ENCODE measurements at places on chromosomes 1 and 21. TPM values are rescaled to one million over a fixed set of nuclear protein-coding genes. Genes with fewer than 3 reads are reported as not detected.

The KCNE2 gene
- total RNA-seq: not detected

The PTTG1IP gene
- total RNA-seq: 194 TPM

The C1orf105 gene
- total RNA-seq: not detected

The NTNG1 gene
- total RNA-seq: 2.3 TPM

The ZNF593OS gene
- total RNA-seq: not detected

The NT5C1A gene
- not detected for total RNA-seq

The KRTAP20-2 gene
- total RNA-seq: not detected

The HAPLN2 gene
- not detected for total RNA-seq

The TTC34 gene
- under 0.01 TPM for total RNA-seq

DNA sequence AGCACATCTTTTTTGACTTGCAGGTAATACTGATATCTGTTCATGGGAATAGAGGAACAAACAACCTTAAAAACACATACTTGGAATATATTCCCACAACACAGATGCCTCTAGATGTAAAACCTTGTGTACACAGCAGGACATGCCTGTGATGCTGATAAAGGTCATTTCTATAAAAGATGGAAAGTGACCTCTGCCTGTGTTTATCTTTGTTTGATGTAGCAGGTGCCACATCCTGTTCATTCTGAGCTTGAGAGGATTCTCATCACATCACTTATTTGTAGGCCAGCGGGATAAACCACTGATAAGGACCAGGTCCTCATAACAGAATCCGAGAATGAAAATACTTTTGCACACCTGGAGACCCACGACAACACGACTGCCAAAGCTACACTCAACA, 133.7 kb downstream of the SMYD2 start:
- no peak for DNase-seq

DNA sequence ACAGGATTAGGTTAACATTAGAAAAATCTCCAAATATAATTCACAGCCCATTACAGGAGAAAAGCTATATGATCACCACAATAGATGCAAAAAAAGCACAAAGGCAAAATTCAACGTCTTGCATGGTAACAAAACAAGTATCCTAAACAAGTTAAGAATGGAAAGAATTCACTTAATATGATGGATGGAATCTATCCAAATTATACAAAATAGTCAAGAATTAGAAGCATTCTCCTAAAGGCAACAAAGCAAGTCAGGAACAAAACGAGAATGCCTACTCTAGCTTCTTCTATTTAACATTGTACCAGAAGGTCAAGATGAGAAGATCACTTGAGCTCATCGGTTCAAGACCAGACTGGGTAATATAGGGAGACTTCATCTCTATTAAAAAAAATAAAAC, 442.8 kb downstream of the SETD4 start:
- no peak for DNase-seq

GRCh38 chr1:206025283-206025820, 1.7 kb upstream of the CTSE start:
- no peak for DNase-seq

DNA sequence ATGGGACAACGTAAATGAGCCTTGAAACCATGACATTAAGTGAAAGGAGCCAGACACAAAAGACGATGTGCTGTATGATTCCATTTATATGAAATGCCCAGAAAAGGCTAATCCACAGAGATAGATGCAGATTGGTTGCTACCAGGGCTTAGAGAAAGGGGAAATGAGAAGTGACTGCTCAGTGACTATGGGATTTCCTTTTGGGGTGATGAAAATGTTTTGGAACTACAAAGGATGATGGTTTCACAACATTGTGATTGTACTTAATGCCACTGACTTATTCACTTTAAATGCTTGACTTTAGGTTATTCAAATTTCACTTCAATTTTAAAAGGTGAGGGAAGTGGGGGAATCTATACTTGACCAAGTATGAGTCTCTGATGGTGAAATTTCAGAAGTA, 414.3 kb downstream of the SETD4 start:
- no peak for DNase-seq

DNA sequence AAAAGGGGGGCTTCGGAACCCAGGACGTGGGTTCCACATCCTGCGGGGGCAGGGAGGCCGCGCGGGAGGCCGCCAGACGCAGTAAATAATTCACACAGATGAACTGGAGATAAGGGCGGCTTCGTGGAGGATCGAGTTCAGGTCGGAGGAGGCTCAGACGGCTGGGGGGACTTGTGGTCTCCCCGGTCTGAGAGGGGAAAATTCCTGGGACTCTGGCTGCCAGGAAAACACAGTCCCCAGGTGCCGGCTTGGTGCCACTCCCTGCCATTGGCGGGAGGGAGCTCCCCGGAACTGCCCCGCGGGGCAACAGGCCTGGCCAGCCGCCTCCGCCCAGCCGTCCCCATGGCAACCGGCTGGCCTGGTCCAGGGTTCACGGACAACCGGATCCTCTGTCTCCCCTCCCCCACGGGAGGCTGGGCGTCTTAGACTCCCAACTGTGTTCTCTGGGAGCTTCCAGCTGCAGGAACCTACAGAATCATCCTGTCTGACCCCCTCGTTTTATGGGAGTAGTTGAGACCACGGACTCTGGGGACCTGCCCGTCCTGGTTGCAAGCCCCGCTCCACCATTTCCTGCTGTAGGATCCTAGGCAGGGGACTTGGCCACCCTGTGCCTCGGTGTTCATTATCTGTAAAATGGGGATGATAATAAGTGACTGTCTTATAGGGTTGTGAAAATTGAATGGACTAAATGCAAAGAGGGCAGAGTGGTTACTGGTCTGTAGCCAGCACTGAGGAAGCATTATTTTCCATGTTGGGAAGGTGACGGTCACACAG, 9.6 kb downstream of the CAMK2N1 start:
- no peak for DNase-seq
